ENCODE measurements at places on chromosomes 2 and 18.

DNA sequence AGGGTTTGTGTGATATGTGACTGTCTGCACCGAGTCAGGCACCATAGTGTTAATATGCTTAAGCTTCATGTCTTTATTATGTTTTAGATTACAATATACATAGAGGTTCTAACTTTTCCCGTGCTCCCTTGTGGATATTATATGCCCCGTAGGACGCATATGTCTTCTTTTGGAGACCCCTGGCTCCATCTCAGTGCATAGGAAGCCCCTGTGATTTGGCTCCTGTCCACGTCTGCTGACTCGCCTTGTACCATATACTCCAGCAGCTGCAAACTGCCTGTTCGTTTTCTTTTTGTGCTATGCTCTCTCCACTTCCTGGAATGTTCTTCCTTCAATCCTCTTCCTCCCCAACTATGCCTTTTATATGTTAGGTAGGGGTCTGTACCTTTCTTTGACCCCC, 110.9 kb downstream of the PTRHD1 start:
- no peak for DNase-seq

DNA sequence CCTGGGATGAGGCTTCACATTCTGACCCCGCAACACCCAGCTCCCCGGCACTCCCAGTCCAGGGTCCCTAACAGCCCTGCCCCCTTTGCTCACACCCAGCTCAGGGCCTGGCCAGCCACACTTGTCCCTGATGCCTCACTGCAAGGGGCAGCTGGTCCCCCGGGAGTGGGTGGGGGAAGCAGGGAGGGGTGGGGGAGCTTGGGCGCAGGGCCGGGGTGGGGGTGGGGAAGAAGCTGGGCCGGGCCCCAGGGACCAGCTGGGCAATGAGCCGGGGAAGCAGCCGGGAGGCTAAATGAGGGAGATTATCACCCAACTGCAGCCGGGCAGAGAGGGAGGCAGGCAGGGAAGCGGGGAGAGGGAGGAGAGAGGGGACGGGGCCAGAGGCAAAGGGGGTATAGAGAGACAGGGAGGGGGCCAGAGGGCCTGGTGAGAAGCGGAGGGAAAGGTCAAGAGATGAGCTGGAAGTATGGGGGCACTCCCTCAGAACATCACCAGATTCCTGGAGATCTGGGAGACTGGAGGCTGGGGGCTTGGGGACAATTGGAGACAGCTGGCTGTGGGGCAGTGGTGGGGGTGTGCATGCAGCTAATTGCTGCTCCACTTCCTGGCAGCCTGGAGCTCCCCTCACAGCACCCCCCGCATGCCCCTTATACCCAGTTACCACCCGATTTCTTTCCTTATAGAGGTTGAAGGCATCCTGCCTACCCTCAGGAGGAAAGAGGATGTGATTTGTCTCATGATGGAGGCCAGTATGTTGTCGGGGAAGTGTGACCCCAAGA, 2.5 kb upstream of the ASIC4 start:
- DNase-seq = no peak

GRCh38 chr2:170227951-170228350, 50.0 kb downstream of the MYO3B start:
- DNase-seq = no peak

DNA sequence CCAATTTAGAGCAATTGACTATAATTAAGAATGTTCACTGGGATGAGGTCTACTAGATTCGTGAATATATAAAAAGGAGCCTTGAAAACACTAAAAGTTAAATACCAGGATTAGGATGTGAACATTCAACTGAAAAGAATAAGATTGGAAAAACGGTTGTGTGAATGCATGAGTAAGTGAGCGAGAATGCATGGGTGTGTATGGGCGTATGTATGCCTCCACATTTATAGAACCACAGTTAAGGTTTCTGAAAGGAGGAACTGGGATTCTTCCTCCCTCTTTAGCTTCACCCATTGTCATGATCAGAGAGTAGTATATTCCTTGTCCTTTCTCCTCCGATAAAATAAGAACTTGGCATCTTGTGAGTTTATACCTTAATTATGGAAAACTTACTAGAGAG, 151.1 kb upstream of the UBE2E3 start:
- DNase-seq = no peak

- DNase-seq = no peak
These were observed 159.7 kb downstream of the CD226 start for GRCh38 chr18:69787825-69788547.
